ENCODE measurements at places on chromosomes 12 and 14.
A peak's percentile ranks its signal among the peaks of the same experiment; 100 is the strongest.

DNA sequence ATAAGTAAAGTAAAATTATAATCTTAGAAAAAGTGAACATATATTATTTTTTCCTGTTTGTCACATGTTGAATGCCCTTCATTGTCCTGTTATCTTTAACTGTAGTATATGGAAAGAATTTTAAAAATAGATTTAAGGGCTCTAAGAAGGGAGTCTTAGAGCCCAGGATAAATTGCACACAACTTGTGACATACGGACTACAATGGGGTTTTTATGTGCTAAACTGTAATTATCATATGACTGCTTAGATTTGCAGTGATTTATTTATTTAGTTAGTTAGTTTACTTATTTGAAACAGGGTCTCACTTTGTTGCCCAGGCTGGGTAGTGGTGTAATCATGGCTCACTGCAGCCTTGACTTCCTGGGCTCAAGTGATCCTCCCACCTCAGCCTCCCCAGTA lies 187.8 kb upstream of the HMGA2 start:
- no peak for DNase-seq

- no peak for DNase-seq
These were observed 600.5 kb downstream of the RERGL start for GRCh38 chr12:17489452-17489851.

DNA sequence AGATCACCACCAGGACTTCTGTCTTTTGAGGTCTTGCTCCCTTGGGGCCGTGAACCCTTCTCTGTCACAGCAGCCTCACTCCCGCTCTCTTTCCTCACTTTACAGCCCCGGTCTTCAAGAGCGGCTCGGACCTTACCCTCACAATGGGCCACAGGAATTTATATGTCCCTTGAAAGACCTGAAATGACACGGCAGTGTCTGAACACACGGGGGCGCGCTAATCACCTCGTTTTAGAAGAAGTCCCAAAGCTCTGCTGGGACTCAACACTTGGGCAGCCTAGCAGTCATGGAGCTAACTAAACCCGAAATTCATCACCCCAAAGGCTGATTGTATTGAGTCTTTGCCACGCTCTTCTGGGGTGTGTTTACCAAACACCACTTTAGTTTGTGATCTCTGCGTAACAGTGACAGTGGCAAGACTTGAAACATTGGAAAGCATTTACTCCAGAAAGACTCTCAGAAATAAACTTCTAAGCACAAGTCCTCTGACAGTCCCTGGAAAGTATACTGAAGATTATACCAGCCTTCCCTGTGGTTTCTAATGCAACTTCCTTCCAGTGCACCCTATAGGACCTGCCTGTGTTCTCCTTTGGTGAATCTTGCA lies 29.0 kb downstream of the SERPINA11 start:
- no peak for DNase-seq

DNA sequence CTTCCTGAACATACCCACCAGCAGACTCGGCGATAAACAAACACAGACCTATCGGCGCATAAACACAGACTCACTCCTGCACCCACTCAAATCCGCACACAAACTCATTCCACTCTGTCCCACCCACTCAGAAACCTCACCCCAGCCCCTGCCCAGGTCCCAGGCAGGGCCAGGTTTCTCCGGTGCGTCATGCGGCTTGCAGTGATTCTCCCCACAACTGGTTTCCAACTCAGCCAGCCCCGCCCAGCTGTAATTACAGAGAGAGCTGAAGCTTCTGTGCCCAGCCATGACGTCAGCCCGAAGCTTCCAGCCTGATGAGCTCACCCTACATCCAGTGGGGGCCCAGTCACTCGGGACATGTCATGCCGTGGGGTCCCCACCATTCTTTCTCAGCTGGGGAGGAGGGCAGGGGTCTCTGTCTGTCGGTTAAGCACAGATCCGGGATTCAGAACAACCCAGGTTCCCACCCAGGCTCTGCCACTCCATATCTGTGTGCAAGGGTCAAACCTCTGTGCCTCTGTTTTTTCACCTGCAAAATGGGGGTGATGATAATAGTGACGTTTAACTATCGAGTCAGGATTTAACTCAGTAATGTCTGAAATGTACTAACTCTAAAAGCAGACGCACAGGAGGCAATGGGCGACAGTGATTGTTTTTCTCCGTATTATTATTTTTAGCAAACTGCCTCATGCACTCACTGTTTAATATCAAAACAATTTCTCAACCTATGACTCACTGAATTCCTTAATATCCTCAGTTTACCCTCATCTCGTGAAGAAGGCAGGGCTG lies 2.3 kb upstream of the HSPB8 start:
- peak; percentile 61 for DNase-seq

GRCh38 chr12:45350861-45351260 lies 135.0 kb downstream of the ANO6 start:
- DNase-seq = no peak

- no peak for DNase-seq
These were observed 911 bp upstream of the SCNN1A start for GRCh38 chr12:6376079-6376869.

- DNase-seq = no peak
These were observed 190.8 kb downstream of the NUAK1 start for GRCh38 chr12:105947906-105948305.

- no peak for DNase-seq
These were observed 45.9 kb downstream of the TSPAN9 start for GRCh38 chr12:3122841-3123678.

GRCh38 chr14:27929797-27930347 lies 836.7 kb upstream of the FOXG1 start:
- DNase-seq = no peak

DNA sequence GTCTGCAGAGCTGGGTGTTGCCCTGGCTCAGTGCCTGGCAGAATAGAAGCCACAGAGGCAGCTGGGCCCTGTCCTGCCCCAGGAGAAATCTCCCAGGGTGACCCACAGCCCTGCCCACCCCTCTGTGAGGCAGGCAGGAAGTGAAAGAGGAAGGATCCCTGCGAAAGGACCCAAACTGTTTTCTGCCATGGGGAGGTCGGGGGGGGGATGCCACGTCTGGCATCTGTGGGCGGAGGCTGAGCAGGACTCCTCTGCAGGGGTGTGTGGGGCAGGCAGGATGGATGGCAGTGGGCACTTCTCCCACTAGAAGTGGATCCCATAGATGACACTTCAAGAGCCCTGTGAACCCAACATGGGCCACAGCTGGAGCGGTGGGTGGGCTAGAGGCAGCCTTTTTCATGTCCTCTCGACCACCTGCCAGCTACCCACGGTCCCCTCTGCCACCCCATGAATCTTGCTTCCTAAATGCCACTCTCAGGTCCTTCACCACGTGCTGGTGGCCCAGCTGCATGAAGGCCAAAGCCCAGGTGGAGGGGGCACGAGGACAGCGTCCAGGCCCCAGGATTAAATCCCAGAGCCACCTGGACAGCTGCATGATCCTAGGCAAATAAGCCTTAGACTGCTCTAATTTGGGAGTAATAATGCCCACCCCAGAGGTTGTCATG lies 3.6 kb downstream of the PAPLN start:
- no peak for DNase-seq

DNA sequence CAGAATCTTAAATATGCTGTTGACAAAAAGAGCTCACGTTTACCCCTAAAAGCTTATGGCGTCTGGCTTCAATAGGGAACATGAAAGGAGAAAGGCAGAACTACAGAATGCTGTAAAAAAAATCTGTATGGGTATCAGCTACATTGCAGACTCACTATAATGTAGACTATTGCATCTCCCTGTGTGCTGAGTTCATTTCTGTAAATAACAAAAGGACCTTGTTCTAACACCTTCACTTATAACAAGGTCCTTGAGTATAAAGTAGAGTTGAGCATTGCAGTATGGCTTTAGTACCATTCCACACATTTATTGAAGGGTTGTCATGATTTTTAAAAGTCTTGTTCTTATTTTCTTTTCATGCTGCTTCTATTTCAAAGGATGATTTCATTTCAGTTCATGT lies 165.3 kb downstream of the NPAS3 start:
- DNase-seq = no peak

DNA sequence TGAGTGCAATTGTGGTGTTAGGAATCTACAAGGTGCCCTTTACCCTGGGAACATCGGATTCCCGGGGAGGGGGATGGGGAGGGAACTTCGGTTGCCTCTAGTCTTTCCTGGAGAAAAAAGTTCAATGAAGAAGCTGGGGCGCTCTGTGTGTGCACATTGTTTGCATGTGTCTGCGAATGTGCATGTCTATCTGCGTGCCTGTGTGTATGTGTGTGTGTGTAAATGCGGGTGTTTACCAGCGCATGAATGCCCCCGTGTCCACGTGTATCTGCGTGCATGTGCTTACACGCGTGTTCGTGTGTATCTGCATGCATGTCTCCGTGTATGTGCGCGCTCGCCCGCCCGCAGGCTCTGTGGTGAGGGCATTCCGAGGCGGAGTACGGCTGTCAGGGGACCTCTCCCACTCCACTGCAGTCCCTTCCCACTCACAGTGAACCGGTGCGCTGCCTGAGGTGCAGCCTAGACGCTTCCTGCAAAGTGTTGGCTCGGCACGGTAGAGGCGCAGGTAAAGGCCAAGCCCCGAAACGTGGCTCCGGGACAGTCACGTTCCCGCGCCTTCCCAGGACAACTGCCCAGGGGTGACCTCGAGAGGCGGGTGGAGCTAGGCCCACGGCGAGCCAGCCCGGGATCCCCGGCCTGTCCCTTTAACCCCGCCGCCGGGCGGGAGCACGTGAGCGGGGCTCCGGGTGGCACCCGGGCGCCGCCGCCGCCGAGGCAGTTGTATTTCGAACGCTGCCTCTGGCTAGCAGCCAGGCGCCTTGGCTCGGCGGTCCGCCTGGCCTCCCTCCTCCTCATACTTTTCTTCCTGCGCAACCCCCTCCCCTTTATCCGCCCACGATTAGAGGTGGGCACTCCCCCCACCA lies 539 bp upstream of the HMGA2 start:
- no peak for DNase-seq

GRCh38 chr12:47271800-47272239 lies 192.1 kb upstream of the AMIGO2 start:
- no peak for DNase-seq

GRCh38 chr14:74973003-74973653 lies 17.7 kb upstream of the PGF start:
- DNase-seq = no peak

DNA sequence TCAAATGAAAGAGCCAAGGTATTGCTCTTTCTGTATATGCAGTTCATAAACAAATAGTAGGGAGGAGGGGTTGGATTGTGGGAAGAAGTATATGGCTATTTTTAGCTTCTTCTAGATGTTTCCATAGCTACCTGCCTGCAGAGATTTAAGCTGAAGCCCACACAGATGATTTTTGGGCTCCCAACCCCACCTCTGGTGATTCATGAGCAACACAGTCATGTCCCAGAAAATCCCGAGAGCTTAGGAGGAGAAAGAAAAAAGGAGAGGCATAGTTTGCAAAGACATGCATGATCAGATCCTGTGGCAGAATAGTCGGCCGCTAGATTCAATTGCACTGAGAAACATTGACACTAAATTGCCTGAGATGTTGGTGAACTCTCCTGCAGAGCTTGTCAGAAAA lies 13.8 kb downstream of the TESPA1 start:
- DNase-seq = no peak

- no peak for DNase-seq
These were observed 90.7 kb downstream of the OTOGL start for GRCh38 chr12:80190001-80190400.

- no peak for DNase-seq
These were observed 209.7 kb upstream of the FAR2 start for GRCh38 chr12:28939427-28939826.

GRCh38 chr12:90978117-90978770 lies 23.3 kb upstream of the CCER1 start:
- DNase-seq = peak; percentile 58

DNA sequence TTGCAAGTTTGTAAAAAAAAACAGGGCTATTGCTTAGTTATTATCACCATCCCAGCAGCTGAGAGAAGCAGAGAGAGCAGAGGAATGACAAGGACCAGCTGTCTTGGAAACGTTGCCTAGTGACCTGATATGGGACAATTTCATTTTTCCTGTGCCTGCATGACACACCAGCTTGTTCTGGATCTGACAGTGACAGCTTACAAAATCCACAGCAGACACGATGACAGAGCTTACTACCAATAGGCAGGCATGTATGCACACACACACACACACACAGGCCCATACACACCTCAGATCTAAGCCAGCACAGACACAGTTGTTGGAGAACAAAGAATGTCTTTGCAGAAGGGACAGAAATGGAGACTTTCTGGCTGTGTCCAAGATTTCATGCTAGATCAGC lies 25.4 kb downstream of the HSPB8 start:
- DNase-seq = no peak

- no peak for DNase-seq
These were observed 70.0 kb downstream of the TTC6 start for GRCh38 chr14:37665479-37665878.

DNA sequence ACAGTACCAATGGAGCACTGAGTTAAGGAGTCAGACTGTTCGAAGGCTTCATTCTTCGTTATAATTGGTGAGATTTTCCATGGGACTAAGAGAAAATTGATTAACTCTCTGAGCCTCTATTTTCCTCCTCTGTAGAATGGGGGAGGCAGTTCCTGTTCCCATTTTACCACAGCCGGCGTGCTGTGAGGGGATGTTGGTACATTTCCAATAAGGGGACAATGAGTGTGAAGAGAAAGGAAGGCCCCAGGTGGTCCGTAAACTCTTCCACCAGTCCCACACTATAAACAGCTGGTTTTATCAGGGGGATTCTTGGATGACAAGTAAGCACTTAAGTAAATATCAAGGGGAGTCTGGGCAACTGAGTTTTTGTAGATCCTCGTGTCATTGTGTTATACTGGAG lies 109.9 kb downstream of the DAD1 start:
- DNase-seq = no peak

- DNase-seq = no peak
These were observed 128.5 kb downstream of the SLC15A5 start for GRCh38 chr12:16148938-16149337.

DNA sequence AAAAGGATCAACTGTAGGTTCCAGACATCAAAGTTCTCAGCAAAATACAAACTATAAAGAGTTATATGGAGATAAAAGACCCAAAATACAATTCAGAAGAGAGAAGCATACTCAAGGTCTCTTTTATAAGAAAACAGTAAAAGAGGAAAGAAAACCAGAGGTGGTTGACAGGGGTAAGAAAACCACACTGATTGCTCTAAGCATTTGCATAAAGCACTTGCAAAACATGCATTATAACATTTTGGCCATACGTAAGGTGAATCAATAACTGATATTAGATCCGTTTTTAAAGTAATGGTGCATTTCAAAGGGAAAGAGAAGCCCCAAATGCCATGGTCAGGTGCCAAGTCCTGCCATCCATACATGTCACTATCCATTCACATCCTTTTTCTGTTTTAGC lies 5.9 kb downstream of the DDHD1 start:
- DNase-seq = no peak

GRCh38 chr12:57640175-57641042 lies 7.4 kb upstream of the B4GALNT1 start:
- no peak for DNase-seq

DNA sequence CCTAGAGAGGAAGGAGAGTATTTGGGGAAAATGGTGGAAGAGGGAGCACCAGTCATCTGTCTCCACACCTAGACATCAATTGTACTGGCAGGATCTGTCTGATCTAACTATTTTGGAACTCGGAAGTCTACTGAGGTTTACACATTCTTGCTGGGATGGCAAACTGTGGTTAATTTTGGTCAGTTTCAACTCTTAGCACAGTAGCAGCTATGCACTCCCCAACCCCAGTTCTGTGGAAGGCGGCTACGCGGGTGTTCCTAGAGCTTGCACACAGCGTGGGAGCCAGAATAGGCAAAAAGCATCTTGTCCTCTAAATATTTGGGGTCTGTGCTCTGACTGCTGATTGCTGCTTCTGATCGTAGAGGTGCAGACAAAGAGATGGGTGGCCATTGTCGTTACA lies 33.8 kb downstream of the TECPR2 start:
- no peak for DNase-seq
